ENCODE measurements at places on chromosomes 2 and 18. TPM values are rescaled to one million over a fixed set of nuclear protein-coding genes. Genes with fewer than 3 reads are reported as not detected.

TEX44 gene
- not detected for total RNA-seq

DSC2 gene
- total RNA-seq, result 0.81 TPM

HOXD4 gene
- not detected for total RNA-seq

PROC gene
- 0.44 TPM for total RNA-seq

Measured in Caki2 (cell line).